ENCODE measurements at places on chromosomes 12 and 14.

GRCh38 chr12:53495903-53496751 is 3.1 kb downstream of the MAP3K12 start:
- no peak for DNase-seq

- no peak for DNase-seq
Measured at GRCh38 chr12:101021911-101022388, 188.1 kb downstream of the SLC5A8 start.

- DNase-seq: no peak
Measured at GRCh38 chr14:88775532-88775931, 17.2 kb downstream of the EML5 start.

DNA sequence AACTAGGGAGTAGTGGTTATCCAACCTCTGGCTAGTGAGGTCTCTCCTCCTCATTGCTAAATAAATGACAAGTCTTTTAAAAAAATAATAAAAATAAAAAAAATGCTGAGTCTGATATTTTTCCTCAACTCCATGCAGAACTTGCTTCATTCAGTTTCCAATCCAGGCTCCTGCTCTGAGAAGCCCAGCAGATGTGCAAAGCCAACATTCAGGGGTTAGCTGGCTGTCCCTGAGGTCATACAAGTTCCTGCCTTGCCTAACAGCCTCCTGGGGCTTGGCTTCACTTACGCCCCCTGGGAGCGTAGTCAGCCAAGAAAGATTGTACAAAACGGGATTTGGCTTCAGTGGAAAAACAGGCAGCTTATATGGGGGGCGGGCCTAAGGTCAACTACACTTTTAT is 23.3 kb downstream of the RTRAF start:
- DNase-seq: no peak

DNA sequence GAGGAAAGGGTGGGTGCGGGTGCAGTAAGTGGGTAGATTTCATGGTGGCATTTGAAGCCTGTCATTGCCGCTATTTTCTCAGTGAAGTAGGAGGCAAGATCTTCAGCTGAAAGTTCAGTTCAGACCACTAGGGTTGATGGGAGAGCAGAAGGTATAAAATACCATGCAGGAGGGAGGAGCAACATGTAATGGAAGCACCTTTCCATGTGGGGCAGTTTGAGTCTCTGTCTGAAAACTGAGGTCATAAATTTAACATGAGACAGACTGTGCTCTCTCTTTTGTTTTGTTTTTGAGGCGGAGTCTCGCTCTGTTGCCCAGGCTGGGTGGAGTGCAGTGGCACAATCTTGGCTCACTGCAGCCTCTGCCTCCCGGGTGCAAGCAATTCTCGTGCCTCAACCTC is 22.7 kb downstream of the LRRC74A start:
- DNase-seq: no peak

- DNase-seq: no peak
Measured at GRCh38 chr12:120257041-120257821, 8.3 kb downstream of the PXN start.

DNA sequence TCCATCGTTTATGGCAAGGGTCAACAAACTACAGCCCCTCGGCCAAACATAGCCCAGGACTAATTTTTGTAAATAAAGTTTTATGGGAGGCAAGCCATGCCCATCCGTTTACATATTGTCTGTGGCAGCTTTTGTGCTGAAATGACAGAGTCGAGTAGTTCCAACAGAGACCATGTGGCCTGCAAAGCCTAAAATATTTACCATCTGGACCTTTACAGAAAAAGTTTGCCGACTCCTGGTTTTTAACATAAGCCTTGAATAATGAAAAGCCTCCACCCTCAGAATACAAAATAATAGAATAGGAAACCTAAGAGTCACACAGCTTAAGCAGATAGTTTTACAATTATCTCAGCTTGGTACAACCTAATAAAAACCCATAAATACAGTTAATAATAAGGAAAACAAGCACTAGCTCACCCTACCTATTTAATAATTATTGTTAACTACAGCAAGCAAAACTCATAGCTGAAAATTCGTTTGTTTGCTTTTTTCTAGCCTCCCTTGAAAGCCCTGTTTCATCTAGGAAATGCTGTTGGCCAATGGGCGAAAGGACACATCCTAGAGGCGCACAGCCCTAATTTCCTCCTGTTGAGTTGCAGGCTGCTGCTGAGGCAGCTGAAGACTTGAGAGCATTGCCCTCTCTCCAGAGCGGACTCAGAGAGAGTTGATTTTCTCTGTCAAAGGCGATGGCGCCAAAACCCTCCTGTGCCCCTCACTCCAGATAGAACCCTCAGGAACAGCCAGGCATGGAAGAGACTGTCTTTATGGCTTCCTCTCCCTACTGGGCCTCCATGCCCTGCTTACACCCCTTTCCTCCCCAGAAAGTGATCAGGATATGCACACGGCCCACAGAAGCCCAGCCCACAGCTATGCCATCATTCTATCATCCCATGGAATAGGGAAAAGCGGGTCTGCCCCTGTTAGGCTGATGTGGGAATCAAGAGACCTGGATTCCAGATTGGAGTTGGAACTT is 107.2 kb downstream of the DPF3 start:
- no peak for DNase-seq

DNA sequence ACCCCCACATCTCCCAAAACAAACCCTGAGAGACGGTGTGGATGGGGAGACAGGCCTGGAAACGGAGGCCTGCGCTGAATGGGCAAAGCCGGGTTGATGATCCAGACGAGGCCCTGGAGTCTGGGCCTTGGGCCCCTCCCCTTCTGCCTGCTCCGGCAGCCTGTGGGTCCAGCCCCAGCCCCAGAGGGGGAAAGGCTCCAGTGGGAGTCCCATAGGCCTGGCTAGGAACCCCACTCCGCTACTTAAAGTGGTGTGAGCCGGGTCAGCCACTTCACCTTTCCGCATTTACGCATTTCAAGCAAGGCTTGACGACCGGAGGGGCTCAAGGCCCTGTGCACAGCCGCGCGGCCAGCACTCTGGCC is 695 bp upstream of the TNFAIP2 start:
- no peak for DNase-seq

DNA sequence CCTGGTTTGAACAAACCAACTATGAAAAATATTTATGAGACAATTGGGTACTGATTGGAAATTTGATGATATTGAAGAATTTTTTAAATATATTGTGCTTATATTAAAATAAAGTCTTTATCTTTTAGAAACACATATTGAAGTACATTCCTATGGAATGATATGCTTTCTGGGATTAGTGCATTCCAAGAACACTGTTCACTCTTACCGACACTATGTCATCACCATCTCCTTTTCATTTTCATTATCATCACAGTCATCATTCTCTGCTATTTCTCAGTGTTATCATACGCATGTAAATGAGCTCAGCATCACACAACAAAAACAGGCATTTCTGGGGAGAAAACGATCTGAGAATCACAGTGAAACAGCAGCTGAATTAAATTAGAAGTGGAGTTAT is 513.3 kb upstream of the CCDC196 start:
- no peak for DNase-seq

GRCh38 chr12:89470741-89471509 is 53.7 kb downstream of the GALNT4 start:
- DNase-seq: no peak

DNA sequence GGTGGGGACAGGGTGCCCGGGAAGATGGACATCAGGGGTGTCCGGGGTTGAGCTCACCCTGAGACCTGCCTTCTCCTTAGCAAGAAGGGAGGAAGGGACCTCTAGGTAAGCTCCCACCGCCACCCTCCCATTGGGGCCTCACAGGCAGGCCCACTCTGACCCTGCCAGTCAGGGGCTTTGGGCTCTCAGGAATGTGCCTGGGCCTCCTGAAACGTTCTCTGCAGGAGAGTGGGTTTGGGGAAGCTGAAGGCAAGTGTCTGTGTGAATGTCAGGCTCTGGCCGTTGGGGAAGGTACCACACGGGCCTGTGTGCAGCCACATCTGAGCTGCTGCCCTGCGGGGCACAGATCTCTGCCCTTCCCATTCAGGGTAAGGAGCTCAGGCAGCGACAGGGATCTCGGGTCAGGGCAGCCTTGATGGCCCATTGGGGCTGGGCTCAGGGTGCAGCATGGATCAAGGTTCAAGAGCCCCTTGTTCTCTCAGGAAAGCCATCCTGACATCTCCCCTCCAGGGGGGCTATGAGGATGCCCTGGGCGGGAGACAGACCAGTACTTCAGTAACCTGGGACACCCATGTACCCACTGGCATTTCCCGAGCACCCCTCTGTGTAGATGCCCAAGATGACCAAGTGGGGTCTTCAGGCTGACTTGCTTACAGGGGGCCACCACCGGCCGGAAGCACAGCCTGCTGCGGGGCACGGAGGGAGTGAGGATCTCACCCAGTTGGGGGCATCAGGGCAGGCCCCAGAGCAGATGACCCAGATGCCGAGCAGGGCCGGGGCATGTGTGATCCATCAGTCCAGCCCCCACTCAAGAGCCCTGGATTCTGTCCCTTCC is 29.7 kb downstream of the FAM222A start:
- no peak for DNase-seq

- DNase-seq: no peak
Measured at GRCh38 chr12:121762269-121762668, 31.2 kb downstream of the RHOF start.

GRCh38 chr12:69417741-69418167 is 52.4 kb upstream of the FRS2 start:
- DNase-seq: no peak

GRCh38 chr12:13437541-13437940 is 241.0 kb downstream of the EMP1 start:
- DNase-seq: no peak

GRCh38 chr12:112595410-112595809 is 176.7 kb downstream of the PTPN11 start:
- DNase-seq: no peak

- no peak for DNase-seq
Measured at GRCh38 chr12:1559676-1560091, 34.7 kb downstream of the FBXL14 start.

- DNase-seq: no peak
Measured at GRCh38 chr12:24561411-24561871, 387.5 kb downstream of the BCAT1 start.

DNA sequence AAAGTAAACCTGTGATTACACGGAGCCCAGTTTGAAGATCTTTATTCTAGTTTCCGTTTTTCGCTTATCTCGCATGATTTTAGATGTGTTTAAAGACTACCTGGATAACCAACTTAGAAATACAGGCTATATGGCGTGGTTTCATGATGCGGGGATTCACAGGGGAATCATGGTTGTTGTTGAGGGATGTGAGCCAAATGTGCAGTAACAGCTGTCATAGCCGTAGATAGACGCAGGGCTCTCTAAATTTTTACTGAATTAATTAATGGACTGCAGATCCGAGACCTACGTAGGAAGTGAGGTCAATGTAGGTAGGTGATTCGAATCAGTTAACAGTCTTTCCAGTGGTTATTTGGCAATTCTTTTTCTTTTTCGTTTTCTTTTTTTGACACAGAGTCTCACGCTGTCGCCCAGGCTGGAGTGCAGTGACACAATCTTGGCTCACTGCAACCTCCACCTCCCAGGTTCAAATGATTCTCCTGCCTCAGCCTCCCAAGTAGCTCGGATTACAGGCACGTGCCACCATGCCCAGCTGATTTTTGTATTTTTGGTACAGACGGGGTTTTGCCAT is 144.9 kb upstream of the AMIGO2 start:
- DNase-seq: no peak

GRCh38 chr12:52581066-52581465 is 7.4 kb upstream of the KRT74 start:
- DNase-seq: no peak

DNA sequence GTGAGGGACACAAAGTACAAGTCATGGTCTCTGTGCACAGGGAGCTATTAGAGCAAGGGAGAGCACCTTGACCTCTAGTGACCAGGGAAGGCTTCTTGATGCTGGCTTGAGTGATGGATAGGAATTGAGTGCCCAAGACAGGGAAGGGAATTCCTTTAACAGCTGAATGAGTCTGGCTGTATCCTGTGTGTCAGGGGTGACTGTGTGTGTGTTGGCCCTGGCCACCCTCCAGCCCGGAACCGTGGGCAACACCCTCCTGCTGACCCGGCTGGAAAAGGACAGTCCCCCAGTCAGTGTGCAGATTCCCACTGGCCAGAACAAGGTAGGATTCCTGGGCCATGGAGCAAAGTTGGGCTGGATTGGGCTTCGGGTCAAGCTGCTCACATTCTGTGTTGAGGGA is 5.5 kb upstream of the PFDN5 start:
- DNase-seq: no peak

- no peak for DNase-seq
Measured at GRCh38 chr12:54522243-54522642, 24.7 kb downstream of the NCKAP1L start.

DNA sequence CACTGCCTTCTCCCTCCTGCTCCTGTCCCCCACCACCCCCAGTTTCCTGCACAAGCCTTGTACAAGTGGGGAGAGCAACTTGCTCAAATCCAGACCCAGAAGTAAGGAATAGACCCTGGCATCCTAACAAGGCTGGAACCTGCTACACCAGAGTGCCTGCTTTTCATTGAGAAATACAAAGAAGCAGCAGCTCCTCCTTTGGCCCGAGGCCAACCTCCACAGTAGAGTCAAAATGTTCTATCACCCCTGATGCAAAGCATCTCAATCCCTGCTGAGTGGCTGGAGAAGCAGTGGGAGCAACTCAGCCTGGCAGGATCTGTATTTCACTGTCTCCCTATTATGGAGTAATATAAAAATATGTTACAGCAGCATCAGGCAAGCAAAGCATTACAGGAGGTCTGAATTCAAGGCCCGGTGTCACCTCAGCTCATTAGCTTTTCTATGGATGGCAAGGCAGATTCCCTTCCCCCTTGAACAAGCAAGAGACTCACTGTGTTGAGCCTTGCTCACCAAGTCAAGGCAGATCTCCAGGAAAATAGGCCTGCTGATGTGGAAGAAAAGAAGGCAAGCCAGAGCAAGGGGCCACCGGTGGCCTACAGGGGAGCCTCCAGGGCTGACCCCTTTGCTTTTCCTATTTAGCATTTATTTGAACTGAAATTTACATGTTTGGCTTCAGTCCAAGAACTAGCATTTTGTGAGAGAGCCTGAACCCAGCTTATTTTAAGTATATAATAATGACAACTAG is 186.3 kb upstream of the EGLN3 start:
- no peak for DNase-seq

DNA sequence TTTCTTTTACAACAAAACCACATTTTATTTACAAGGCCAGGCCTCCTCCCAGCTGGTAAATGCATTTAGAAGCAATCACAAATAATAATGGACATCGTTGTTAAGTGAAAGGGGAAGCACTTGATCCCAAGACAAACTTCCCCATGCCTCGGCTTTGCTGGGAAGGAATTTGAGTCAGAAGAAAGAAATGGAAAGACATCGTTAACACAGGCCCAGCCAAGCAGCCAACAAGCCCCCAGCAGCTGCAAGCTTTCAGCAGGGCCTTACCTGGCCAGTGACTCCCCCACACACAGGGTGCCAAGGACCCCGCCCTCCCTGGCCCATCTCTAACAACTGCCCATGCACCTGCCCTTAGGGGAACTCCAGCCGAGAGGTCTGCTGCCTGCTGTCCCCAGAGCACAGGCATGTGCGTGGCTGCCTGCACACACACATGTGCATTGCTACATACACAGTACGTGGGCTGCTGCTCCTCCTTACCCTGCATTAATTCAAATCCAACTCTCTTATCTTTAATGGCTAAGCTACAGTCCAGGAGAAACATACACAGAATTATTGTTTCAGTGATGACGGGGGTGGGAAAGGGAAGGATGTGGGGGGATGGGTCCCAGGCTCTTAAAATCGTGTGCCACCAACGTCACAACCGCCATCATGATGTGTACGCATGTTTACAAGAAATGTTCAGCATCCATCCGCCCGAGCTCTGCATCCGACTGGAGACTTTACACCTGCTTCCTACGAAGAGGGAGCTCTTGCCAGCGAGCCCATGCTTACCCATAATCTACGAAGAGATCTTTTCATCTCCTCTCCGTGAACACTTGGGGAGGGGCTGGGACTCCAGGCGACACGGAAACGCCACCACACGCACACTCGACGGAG is 9.8 kb downstream of the BCL11B start:
- no peak for DNase-seq

GRCh38 chr12:78050790-78051189 is 220.1 kb downstream of the NAV3 start:
- DNase-seq: no peak

All from GM12892 (cell line).